ENCODE measurements at places on chromosomes 1 and 21.

GRCh38 chr1:227902641-227902990, 45.1 kb downstream of the WNT9A start:
- DNase-seq = no peak

- DNase-seq = no peak
Observed at GRCh38 chr1:203052601-203053000, 26.3 kb downstream of the PPFIA4 start.

GRCh38 chr1:93172778-93173177, 7.4 kb downstream of the TMED5 start:
- no peak for DNase-seq

- DNase-seq = no peak
Observed at GRCh38 chr1:54109129-54110090, 43.4 kb downstream of the CDCP2 start.

DNA sequence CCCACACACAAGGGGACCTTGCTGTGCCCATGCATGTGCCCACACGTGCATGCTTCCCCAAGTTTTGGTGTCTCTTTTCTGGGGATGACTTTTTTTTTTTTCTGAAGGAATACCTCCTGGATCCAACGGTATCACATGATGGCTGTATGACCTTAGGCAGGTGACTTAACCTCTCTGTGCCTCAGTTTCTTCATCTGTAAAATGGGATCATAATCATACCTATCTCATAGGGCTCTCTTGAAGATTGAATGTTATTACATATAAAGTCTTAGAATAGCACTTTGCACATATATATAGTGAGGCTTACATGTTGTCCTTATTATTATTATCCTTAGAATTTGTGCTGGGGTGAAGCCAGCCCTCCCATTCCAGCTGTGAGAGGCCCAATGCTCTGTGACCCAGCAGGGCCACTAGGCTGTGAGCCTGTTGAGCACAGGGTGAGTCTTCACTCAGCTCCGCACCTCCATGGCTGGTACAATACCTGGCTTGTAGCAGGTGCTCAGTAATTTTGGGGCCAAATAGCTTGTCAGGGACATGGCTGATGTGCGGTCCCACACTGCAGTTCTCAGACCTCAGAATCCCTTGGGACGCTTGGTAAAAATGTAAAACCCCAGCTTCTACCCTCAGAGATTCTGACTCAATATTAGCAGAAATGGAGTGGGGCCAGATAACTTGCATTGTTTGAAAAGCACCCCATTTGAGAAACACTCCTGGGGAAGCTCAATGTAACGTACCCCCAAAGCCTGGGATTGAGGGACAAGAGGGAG, 20.6 kb downstream of the STUM start:
- no peak for DNase-seq

GRCh38 chr1:197902131-197902453, 338 bp upstream of the C1orf53 start:
- DNase-seq = no peak

- no peak for DNase-seq
Observed at GRCh38 chr1:24203404-24203803, 16.3 kb upstream of the IFNLR1 start.

Measured in BE2C (cell line).